Upper lobe of right lung (tissue), 1 donor: ENCODE measurements at places on chromosomes 7 and 10. TPM values are rescaled to one million over a fixed set of nuclear protein-coding genes. Genes with fewer than 3 reads are reported as not detected.
A peak's percentile ranks its signal among the peaks of the same experiment; 100 is the strongest.

GRCh38 chr7:33356336-33356735 is 227.0 kb downstream of the BBS9 start:
- no peak overlapping the region for H3K4me3 ChIP-seq
- no peak for DNase-seq
- no peak overlapping the region for H3K27ac ChIP-seq
- no peaks in the 10 kb centered on the region for H3K36me3 ChIP-seq
- H3K4me1 ChIP-seq = no peaks in the 10 kb centered on the region
- no peaks in the 10 kb centered on the region for H3K27me3 ChIP-seq

DNA sequence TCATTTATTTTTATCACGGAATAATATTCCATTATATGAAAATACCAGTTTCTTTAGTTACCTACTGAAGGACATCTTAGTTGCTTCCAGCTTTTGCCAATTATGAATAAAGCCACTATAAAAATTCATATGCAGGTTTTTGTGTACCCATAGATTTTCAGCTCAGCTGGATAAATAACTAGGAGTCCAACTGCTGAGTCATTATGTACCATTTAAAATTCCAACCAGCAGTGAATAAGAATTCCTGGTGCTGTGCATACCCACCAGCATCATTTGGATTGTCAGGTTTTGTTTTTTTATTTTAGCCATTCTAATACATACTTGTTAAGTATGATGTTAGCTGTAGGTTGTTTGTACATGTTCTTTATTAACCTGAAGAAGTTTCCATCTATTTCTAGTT is 14.5 kb downstream of the FAM24B start:
- no peaks in the 10 kb centered on the region for H3K4me1 ChIP-seq
- no peaks in the 10 kb centered on the region for H3K36me3 ChIP-seq
- H3K4me3 ChIP-seq = no peak overlapping the region
- H3K27ac ChIP-seq = no peak overlapping the region
- H3K27me3 ChIP-seq = no peaks in the 10 kb centered on the region

DNA sequence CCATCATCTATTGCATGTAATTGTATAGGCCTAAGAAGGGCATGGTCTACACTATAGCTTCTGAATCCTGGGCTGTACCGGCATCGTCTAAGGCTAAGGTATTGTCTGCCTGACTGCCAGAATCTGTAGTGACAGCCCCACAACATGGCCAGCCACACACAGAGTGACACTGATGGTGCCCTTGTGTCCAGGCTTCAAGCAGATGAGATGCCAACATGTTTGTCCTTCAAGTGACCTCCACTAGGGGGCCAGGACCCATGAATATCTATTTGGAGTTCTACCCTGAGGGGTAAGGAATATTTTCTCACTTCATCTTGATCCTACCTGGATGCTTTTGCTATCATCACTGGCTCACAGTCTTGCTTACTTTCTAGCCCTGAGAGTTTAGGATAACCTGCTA is 1.5 kb downstream of the CYP3A7 start:
- H3K27me3 ChIP-seq = no peaks in the 10 kb centered on the region
- H3K36me3 ChIP-seq = no peaks in the 10 kb centered on the region
- H3K4me1 ChIP-seq = peaks cover 12% of the 10 kb centered on the region
- no peak overlapping the region for H3K27ac ChIP-seq

GRCh38 chr10:24465124-24465874 is 256.4 kb downstream of the KIAA1217 start:
- H3K36me3 ChIP-seq = no peaks in the 10 kb centered on the region
- peak overlapping the region; percentile 37 for H3K4me3 ChIP-seq
- no peaks in the 10 kb centered on the region for H3K27me3 ChIP-seq
- H3K4me1 ChIP-seq = peaks cover 21% of the 10 kb centered on the region
- peak overlapping the region; percentile 79 for H3K27ac ChIP-seq

GRCh38 chr7:155874010-155874409 is 61.7 kb upstream of the SHH start:
- H3K36me3 ChIP-seq = no peaks in the 10 kb centered on the region
- no peaks in the 10 kb centered on the region for H3K27me3 ChIP-seq
- H3K4me1 ChIP-seq = no peaks in the 10 kb centered on the region
- no peak overlapping the region for H3K27ac ChIP-seq

GRCh38 chr10:57535306-57535705 is 732.4 kb downstream of the IPMK start:
- DNase-seq = no peak
- H3K4me1 ChIP-seq = no peaks in the 10 kb centered on the region
- H3K27ac ChIP-seq = no peak overlapping the region
- no peaks in the 10 kb centered on the region for H3K27me3 ChIP-seq
- H3K4me3 ChIP-seq = no peak overlapping the region

GRCh38 chr7:18803923-18804322 is 308.4 kb downstream of the HDAC9 start:
- H3K36me3 ChIP-seq = no peaks in the 10 kb centered on the region
- no peak overlapping the region for H3K4me3 ChIP-seq
- DNase-seq = no peak
- H3K27me3 ChIP-seq = no peaks in the 10 kb centered on the region
- no peaks in the 10 kb centered on the region for H3K4me1 ChIP-seq

GRCh38 chr10:71712170-71712569 is 7.4 kb downstream of the C10orf105 start:
- no peaks in the 10 kb centered on the region for H3K36me3 ChIP-seq
- H3K4me1 ChIP-seq = peaks cover 46% of the 10 kb centered on the region
- no peak for DNase-seq
- no peak overlapping the region for H3K4me3 ChIP-seq

- H3K4me3 ChIP-seq = no peak overlapping the region
- H3K27ac ChIP-seq = no peak overlapping the region
- no peaks in the 10 kb centered on the region for H3K27me3 ChIP-seq
- DNase-seq = no peak
- no peaks in the 10 kb centered on the region for H3K36me3 ChIP-seq
These were observed 18.3 kb upstream of the PDE1C start for GRCh38 chr7:32088451-32088881.

- H3K27me3 ChIP-seq = no peaks in the 10 kb centered on the region
- H3K4me3 ChIP-seq = no peak overlapping the region
- no peak for DNase-seq
- no peak overlapping the region for H3K27ac ChIP-seq
- no peaks in the 10 kb centered on the region for H3K36me3 ChIP-seq
- peaks cover 11% of the 10 kb centered on the region for H3K4me1 ChIP-seq
These were observed 171.2 kb downstream of the ELMO1 start for GRCh38 chr7:37277513-37277912.

DNA sequence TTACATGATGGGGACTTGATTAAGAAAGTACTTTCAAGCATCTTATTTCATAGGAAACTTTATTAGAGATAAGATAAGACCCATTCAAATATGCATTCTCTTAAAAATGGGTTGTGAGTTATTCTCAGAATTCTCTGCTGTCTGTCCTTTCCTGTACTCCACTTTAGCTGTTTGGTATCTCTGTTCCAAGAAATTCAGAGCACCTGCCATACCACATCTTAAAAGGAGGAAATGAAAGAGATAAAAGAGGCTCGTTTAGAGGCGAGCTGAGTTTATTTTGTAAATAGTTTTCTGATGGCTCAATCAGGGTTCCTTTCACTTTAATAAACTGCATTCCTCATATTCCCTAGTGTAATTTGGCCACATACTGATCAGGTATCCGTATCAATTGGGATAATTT is 87.2 kb downstream of the MDFIC start:
- no peaks in the 10 kb centered on the region for H3K27me3 ChIP-seq
- H3K27ac ChIP-seq = peak overlapping the region; percentile 55
- DNase-seq = no peak
- H3K36me3 ChIP-seq = no peaks in the 10 kb centered on the region
- H3K4me3 ChIP-seq = no peak overlapping the region

DNA sequence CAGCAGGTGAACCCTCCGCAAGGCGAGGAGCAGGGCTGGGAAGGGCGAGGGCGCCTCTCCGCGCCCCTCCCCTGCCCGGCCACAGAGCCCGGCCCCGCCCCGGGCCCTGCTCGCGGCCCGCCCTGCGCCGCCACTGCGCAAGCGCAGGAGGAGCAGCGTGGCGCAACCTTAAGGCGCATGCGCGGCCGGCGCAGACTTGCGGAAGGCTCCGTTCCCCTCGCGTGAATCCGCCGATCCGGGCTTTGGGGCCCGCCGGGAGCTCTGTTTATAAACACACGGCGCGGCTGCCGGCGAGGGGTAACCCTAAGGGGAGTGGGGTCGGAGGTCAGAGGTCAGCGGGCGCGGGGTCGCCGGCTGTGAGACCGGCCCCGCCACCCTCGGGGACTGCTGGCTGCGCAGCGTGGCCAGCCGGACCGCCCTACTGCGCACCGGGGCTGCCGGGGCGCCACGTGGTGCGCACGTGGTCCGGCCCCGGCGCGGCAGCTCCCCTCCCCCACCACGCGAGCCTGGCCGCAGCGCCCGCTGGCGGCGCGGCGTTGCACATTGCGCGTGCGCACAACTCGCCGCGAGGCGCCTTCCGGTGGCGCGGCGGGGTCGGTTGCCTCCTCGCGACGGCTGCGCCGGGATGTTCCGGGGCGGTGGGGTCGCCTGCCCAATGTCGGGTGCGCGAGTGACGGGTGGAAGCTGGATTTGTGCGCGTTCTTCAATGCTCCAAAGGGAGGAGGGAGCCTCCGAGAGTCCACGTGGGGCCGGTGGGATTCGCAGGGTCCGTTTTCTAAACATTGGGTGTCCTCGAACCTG is 40.2 kb upstream of the FOXK1 start:
- H3K36me3 ChIP-seq = no peaks in the 10 kb centered on the region
- H3K27me3 ChIP-seq = no peaks in the 10 kb centered on the region
- peak overlapping the region; percentile 77 for H3K4me3 ChIP-seq
- peak overlapping the region; percentile 94 for H3K27ac ChIP-seq
- DNase-seq = peak; percentile 97

DNA sequence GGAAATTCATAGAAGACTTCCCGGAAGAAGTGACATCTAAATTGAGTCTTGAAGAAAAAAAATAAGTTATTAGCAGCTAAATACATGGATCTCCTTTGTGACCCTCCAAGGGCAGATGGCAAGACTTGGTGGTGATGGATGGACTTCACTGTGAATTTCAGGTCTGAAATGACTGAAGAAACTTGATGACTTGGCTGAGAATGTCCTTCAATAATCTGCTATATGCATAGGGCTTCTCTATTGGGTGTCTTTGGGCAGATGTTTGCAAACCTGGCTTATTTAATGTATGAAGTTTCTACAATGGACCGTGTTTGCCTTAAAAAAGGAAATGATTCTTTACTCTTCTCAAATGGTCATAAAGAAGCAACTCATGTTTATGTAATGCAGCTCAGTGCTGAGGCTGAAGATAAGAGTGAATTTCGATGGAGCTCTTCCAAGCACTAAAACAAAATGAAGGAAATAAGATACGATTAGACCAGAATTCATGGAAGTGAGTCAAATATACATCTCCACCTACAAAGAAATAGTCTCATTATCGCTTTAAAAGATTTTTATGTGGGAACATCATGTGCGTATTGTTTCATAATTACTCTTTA is 116.6 kb upstream of the WDR11 start:
- no peaks in the 10 kb centered on the region for H3K4me1 ChIP-seq
- no peak overlapping the region for H3K27ac ChIP-seq
- no peak for DNase-seq
- H3K36me3 ChIP-seq = no peaks in the 10 kb centered on the region
- no peaks in the 10 kb centered on the region for H3K27me3 ChIP-seq

- H3K4me1 ChIP-seq = peaks cover 5% of the 10 kb centered on the region
- H3K27ac ChIP-seq = peak overlapping the region; percentile 72
- no peaks in the 10 kb centered on the region for H3K27me3 ChIP-seq
- no peak for DNase-seq
- peak overlapping the region; percentile 50 for H3K4me3 ChIP-seq
These were observed 12.3 kb downstream of the CAV2 start for GRCh38 chr7:116511552-116512519.

DNA sequence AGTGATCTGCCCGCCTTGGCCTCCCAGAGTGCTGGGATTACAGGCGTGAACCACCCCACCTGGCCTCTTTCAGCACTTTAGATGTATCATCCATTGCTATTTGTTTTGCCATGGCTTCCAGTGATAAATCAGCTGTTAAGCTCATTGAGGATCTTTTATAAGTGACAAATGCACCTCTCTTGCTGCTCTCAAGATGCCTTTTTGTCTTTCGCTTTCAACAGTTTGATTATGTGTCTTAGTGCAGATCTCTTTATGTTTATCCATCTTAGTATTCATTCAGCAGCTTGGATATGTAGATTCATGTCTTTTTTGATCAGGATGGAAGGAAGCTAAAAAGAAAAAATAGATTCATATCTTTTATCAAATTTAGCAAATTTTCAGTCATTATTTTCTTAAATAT is 105.6 kb downstream of the MAPK8 start:
- no peaks in the 10 kb centered on the region for H3K4me1 ChIP-seq
- H3K4me3 ChIP-seq = no peak overlapping the region
- no peaks in the 10 kb centered on the region for H3K27me3 ChIP-seq
- no peak for DNase-seq

DNA sequence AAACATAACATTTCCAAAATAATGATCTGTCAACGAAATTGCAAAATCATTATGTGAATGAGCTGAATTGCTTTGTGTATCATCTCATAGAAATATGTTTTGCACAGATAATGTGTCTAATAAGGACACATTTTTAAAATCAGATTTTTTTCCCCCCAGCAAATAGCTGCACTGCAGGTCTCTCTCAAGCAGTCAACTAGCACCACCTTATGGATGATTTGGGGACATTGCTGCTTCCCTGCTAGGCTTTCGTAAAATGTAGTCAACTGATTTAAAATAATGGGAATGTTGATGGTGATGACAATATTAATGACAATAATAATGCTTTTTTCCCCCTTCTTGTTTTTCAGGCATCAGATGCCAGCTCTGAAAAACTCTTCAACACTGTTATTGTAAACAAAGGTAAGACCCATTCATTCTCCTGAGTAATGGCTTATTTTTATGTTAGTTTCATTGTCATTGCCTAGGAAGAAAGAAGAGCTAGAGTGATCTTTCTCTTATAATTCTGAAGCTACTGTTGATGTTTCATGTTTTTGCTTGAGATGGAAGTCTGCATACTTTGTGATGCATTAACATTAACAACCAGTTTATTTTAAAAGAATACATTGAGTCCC is 433.6 kb upstream of the GALNT17 start:
- no peaks in the 10 kb centered on the region for H3K27me3 ChIP-seq
- H3K4me3 ChIP-seq = no peak overlapping the region
- H3K27ac ChIP-seq = no peak overlapping the region
- DNase-seq = no peak
- H3K4me1 ChIP-seq = peaks cover 11% of the 10 kb centered on the region
- peaks cover 6% of the 10 kb centered on the region for H3K36me3 ChIP-seq

Gene FRA10AC1
- 12.0 TPM for total RNA-seq

Gene SEPTIN7
- total RNA-seq = 202 TPM

Gene TMEM273
- total RNA-seq = 63.1 TPM

Gene MMRN2
- total RNA-seq = 86.3 TPM

Gene ADK
- 53.0 TPM for total RNA-seq

Gene TAC1
- total RNA-seq = not detected

Gene CREB5
- total RNA-seq = 8.9 TPM

Gene WNT8B
- total RNA-seq = not detected

Gene WNT16
- total RNA-seq = not detected
